ENCODE measurements at places on chromosomes 12 and 14. TPM values are rescaled to one million over a fixed set of nuclear protein-coding genes. Genes with fewer than 3 reads are reported as not detected.
A peak's percentile ranks its signal among the peaks of the same experiment; 100 is the strongest.

DNA sequence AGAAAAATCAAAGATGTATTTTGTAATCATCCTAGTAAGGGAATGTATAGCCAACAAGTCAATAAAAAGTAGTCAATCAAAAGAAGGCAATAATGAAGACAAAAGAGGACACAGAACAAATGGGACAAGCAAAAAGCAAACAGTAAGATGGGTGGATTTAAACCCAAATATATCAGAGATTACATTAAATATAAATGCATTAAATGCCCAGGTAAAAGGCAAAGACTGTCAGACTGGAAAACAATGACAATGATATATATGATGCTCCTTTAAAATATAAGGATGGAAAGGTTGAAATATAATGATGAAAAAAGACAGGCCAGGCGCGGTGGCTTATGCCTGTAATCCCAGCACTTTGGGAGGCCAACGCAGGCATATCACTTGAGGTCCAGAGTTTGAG, 35.7 kb downstream of the NEMF start:
- DNase-seq = no peak

DNA sequence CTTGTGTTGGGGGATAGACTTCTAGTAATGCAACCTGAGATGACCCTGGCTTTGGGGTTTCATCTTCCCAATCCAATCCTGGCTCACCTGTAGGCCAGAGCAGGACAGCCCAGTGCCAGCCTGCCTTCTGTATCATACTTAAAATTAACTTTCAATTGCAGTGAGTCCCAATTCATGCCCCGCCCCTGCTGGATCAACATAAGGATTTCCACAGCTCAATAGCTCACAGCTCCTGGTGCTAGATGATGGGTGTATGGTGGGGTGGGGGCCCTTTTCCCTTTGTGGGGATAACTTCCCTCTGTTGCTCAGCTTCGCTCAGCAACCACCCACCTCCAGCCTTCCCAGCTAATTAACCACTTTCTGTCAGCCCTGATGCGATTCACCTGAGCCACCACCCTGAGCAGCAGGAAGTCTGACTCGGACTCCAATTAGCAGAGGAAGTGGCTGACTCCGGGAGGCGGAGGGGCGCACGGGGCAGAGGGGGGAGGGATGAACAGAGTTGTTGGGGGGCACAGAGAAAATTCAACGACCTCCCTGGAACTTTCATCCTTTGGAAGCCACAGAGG, 24.3 kb upstream of the CHGA start:
- no peak for DNase-seq

DNA sequence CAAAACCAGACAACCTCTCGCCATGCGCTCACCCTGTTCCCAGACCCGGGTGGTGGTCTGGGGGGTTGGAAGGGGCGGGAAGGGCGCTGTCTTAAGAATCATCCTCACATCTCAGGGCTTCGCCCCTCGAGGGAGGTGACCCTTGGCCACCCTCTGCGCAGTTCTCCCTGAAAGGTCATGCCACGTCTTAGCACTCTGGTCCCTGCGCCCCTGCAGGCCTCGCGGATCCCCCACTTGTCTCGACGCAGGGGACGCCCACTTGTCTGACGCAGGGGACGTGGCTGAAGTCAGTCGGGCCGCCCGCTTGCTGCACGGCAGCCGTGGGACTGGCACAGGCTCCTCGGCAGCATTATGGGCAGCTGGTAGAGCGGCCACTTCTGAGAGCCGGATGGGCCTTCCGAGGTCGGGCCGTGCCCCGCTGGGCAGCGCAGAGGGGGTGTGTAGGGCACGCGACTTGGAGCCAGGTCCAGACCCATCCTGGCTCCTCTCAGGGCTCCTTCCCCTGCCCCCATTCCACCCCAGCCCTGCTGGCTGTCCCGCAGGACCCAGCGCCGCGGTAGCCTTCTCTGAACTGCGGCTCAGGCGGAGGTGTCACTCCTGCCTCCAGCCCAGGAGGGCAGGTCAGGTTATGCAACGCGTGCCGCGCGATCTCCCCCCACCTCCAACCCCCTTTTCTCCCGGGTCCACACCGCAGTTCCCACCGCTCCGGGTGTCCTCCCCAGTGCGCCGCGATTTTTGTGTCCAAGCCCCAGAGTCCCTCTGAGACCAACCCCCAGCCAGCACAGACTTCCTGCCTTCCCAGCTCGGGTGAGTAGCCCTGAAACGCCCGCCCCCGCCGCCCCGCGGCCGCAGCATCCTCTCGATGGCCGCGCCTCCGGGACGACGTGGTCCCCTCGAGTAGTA, 40.9 kb upstream of the CAPRIN2 start:
- peak; percentile 56 for DNase-seq

GRCh38 chr12:76563061-76563460, 3.5 kb upstream of the OSBPL8 start:
- no peak for DNase-seq

- no peak for DNase-seq
Measured at GRCh38 chr14:43877351-43877960, 629.6 kb downstream of the FSCB start.

- DNase-seq = no peak
Measured at GRCh38 chr12:48781750-48782456, 7.0 kb downstream of the ADCY6 start.

GRCh38 chr12:120584343-120585149, 3.3 kb upstream of the POP5 start:
- DNase-seq = peak; percentile 19

- DNase-seq = no peak
Measured at GRCh38 chr14:44620121-44621019, 113.3 kb upstream of the FSCB start.

GRCh38 chr12:58819985-58820384, 100.3 kb downstream of the LRIG3 start:
- DNase-seq = no peak

DNA sequence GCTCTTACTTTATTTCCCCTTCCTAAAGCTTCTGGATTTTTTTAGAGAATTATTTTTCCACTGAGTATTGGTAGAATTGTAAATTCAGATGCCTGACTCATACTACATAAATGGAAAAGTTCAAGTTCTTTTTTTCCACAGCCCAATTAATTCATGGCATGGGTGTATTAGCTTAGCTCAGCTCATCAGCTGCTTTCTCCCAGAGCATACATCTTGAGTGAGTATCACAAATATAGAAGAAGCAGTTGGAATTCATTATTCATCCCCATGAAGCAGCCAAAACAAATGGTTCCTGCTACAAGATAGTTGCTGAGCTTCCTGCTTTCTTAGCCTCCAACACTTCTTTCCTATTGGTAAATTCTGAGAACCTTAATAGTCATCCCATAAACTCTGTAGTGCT, 105.1 kb downstream of the C12orf50 start:
- no peak for DNase-seq

DNA sequence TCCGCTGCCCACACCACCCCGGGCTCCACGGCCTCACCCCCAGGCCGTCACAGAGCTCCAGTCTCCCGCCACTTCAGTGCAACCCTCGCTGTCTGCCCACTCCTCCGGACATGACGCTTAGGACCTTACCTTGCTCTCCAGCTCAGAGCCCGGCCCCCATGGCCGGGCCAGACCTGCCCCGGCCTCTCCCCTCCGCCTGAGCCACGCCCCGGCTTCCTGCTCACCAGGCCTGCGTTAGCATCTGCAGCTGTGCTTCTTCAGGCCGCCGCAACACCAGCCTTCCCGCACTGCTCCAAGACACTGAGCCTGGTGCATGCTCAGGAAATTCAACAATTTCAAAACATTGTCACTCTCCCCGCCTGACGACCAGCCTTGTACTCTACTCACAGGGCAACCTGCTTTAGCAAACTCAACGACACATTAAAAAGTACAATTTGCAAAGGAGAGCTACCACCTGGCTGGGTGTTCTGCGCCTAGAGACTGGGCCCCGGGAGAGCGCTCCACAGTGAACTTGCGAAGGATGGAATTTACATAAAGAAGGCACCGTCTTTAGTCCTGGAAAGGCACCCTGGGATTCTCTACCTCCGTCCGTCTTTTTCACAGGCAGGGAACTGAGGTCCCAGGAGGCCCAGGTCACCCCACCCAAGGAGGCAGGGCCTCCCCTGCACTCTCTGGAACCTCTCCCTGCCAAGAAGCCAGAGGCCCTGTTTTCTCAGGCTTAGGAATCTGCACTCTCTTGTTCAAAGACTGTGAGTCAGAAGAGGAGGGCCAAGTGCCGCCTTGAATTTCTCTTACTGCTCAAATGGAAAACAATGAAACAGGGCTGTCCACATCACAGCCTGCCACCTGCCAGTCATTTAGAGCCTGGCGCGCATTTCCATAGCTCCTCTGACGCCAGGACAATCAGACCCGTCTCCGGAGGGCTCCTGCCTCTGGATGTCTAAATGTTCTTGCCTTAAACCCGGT, 51.3 kb downstream of the STX2 start:
- DNase-seq = no peak

GRCh38 chr12:40837891-40838429, 145.7 kb downstream of the CNTN1 start:
- no peak for DNase-seq

DNA sequence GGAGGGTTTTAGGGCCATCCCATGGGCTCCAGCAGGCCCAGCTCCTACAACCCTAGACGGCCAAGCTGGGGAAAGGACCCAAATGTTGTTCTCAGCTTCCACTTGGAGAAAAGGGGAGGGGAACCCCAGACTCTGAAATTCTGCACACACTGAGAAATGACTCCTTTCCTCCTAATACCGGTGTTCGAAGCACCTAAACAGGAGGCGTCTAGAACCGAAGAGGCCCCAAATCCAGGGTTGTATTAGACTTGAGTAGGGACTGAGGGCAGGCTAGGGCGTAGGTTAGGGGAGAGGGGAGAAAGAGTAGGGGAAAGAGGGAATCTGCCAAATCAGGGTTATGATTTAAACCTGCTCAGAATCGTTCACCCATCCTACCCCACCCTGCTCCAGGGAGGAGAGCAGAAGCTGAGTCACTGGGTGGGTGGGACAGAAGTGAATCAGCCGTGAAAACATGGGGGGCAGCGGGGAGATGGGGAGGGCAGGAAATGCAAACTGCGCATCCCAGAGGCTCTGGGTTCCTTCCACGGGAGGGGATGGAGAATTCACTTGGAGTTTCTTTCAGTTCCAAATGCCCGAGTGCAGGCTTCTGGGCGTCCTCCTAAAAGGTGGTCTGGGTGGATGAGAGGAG, 1.0 kb downstream of the IGFBP6 start:
- no peak for DNase-seq

DNA sequence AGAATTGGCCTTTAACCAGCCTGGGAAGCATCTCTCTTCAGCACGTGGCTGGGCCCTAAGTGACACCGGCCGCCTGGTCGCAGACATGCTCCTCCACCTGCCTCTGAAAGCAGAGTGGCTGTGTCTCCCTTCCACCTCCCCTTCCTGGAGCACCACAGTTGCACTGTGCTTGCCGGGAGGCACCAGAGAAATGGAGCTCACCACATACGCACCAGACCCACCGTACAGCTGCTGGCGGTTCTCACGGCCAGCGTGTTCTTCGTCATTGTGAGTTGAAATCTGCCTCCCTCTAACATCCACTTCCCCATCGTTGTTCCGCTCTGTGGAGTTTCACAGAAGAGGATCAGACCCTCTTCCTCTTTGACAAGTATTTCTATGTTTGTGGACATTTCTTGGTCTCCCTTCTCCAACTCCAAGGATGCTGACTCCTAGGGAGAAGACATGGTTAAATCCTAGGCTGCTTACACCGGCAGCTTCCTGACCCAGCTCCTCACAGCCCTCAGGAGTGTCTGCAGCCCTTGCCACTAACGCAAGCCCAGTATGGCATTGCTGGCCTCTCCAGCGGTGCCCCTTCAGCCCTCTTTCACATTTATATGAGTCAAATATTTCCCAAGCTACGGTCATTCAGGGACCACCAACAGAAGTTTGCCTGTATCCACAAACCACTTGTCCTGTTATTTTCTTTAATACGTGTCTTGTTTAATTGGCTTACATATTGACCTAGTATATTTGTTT, 11.5 kb upstream of the KRT5 start:
- no peak for DNase-seq

ATL1 gene
- 10.4 TPM for total RNA-seq
